Right ventricle myocardium inferior (tissue), 1 donor: ENCODE measurements at places on chromosomes 2 and 18. TPM values are rescaled to one million over a fixed set of nuclear protein-coding genes. Genes with fewer than 3 reads are reported as not detected.

GRCh38 chr2:230869914-230870543 lies 5.3 kb downstream of the ITM2C start:
- no peak for DNase-seq

- peak; percentile 32 for DNase-seq
Observed at GRCh38 chr2:3461801-3462492, 57.4 kb downstream of the ADI1 start.

Gene CIB4
- total RNA-seq = not detected

Gene SH2D6
- total RNA-seq = not detected

Gene AMER3
- total RNA-seq = not detected
